ENCODE measurements at places on chromosomes 11 and 22.

- DNase-seq, result peak; percentile 15
Measured at GRCh38 chr11:100574894-100575769, 112.0 kb upstream of the ARHGAP42 start.

DNA sequence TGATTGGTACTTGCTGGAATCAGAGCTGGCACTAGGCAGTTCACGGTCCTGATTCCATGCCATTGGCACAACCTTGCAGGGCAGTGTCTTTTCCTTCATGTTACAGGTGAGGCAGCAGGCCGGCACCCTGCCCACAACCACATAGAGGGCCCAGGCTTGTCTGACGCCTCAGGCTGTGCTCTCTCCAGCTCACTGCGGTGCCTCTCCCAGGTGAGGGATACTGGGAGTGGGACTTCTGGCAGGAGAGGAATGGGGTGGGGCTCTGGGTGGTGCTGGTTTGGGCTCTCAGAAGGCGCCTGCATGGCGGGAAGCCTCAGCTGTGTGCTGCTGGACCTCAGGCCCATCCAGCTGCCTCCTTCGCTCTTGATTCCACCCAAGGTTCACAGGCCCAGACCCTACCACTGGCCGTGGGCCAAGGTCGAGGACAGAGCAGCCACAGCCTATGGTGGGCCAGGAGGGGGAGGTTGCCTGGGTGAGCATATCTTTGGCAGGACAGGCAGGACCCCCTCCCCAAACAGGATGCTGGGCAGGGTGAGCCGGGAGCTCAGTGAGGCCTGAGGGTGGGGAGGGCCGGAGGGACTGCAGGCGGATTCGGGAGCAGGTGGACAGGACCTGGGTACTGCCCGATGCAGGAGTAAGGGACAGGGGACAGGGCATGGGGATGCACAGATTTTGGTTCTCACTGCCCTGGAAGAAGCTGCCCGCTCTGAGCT, 7.0 kb upstream of the MPPED1 start:
- no peak for DNase-seq

GRCh38 chr11:79232346-79232745, 208.5 kb downstream of the TENM4 start:
- peak; percentile 61 for DNase-seq

- no peak for DNase-seq
Measured at GRCh38 chr11:96081561-96081960, 157.7 kb upstream of the MTMR2 start.

GRCh38 chr11:105840391-105840790, 181.6 kb downstream of the MSANTD4 start:
- no peak for DNase-seq

DNA sequence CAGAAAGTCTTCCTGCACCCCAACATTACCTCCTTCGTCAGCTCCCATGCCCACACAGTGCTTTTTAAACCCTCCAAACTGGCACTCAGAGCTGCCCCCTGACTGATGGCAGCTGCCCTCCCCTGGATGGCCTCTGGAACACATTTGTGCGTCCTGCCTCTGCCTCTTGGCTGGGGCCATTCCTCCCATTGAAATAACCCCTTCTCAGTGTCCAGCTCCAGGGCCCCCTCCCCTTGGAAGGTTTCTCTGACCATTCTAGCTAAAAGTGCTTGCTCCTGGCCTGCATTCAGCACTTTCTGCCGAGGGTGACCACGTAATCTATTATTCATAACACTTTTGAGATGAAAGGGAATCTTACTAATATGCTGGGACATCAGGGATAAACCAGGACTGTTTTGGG, 130.0 kb downstream of the PARVA start:
- no peak for DNase-seq

DNA sequence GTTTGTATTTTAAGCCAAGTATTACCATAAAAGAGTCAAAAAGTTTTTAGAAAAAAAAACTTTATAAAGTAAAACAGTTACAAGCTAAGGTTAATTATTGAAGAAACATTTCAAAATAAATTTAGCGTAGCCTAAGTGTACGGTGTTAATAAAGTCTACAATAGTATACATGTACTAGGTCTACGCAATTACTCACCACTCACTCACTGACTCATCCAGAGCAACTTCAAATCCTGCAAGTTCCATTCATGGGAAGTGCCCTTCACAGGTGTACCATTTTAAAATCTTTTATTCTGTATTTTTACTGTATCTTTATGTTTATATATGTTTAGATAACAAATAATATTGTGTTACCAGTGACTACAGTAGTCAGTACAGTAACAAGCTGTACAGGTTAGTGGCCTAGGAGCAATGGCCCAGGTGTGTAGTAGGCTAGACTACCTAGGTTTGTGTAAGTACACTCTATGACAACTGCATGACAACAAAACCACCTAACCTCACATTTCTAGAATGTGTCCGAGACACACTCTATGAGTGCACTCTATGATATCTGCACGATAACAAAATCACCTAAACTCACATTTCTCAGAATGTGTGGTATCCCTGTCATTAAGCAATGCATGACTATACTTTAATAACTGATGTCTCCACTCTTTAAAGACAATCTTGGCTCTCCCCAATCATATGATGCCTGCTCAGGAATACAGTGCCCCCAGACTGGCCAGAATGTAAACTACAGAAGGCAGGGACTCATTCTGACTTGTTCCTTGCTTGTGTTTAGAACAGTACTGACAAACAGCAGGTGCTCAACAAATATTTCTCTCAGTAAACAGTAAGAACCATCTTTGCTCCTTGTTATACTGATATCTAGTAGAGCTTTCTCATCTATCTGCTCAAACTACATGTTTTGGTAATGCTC, 21.2 kb downstream of the KMT5B start:
- DNase-seq, result no peak

DNA sequence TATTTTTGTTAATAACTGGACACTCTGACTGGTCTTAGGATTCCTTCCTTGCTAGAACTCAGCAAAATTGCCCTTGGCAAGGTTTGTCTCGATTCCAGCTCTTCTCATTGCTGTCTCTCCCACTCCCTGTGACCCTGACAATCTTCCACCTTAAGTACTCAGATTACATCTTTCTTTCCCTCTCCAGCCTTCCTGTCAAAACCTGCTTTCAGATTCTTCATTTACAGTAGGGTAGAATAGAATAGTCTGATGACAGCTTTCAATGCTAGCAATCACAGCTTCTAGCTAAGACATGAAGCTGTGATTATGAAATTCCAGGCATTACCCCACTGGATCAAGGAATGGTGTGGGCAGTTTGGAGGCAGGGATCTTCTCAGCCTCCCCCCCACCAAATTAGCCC, 39.2 kb upstream of the LMO2 start:
- no peak for DNase-seq

DNA sequence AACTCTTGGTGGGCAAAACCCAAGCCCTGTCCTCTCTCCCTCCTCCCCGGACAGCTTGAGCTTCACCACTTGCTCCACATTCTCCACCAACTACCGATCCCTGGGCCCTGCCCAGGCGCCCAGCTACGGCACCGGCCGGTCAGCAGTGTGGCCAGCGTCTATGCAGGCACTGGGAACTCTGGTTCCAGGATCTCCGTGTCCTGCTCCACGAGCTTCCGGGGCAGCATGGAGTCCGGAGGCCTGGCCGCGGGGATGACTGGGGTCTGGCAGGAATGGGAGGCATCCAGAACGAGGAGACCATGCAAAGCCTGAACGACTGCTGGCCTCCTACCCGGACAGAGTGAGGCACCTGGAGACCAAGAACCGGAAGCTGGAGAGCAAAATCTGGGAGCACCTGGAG, 68.9 kb upstream of the RTL6 start:
- no peak for DNase-seq

Data from NCI-H1694 treated with DMSO at 0.1 percent for 48 hours (cell line).